ENCODE measurements at places on chromosomes 11 and 22. TPM values are rescaled to one million over a fixed set of nuclear protein-coding genes. Genes with fewer than 3 reads are reported as not detected.

DNA sequence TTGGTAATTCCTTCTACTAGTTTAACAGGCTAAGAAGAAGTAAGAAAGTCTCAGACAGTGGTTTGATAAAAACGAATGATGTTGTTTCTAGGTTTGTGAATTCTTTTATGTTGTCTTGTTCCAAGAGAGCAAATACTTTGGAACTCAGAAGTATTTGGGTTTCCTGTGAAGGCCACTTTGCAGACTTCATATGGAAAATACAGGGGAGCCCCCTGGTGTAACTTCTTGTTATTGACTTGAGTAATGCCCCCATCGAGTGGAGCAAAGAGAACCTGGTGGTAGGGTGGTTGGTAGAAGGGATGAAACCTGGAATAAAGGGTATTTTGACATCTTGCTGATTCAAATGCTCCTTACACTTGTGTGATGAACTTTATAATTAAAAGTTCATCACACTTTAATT, 40.0 kb upstream of the PTH start:
- DNase-seq = no peak

OR51E2 gene
- not detected for total RNA-seq

- DNase-seq = no peak
Observed at GRCh38 chr11:43124272-43124935, 187.4 kb upstream of the API5 start.

ARHGAP8 gene
- total RNA-seq = 9.2 TPM

OR52I2 gene
- total RNA-seq = not detected

DNA sequence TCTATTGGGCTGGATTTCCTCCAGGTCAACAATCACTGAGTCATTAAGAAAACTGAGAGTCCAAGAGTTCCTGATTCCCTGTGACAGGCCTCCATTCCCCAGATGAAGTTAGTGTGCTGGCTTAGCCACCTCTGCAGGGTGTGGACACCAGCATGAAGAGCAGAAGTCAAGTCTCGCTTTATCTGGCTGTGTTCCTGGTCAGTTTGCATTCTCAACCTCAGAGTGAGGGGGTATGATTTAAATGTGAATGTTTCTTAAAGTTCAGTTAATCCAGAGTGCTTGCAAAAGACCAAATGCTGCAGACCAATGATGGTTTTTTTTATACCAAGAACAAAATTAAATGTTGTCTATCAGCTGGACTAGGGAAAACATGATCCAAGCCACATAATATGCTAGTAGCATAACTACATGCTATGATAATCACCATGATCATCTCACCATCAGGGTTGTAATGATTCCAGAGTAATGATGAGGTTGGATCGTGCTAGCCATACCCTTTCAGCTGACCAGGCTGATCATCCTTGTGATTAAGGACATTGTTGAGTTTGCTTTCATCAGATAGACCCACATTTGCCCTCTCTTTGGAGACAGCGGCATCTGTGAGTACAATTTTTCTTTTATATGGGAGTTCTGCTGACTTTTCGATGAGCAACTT, 145.8 kb upstream of the ARHGAP20 start:
- DNase-seq = no peak

- DNase-seq = no peak
Observed at GRCh38 chr11:643366-643765, 6.3 kb downstream of the DRD4 start.

DNA sequence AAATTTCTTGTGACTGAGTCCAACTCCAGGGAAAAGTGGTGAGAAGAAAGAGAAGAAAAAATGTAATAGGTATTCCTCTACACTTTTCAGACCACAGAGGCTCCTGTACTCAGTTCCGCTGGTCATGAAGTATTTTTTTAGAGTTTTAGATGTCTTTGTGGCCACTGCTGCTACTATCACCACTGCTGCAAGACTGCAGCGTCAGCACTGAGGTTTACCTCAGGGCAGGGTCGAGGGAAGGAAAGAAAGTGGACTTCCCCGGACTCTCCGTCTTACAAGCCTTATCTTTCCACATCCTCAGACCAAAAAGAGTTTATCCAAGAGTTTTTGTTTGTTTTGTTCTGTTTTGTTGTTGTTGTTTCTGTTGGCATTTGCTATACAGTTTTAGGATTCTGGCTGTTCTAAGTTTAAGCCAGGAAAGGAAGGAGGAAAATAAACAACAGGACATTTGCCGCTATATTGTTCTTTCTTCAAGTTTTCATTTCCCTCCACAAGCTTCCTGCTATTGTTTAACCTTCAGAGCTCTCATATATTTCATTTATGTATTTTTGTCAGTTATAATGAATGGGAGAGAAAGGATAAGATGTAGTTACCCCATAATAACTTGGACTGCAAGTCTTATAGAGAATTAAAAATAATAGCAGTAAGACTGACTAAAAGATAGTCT, 919.3 kb downstream of the NTM start:
- DNase-seq = no peak
